Astrocyte (in vitro differentiated cells and primary cell): ENCODE measurements at places on chromosomes 11 and 22.

GRCh38 chr22:19761725-19762567 lies 1.4 kb downstream of the TBX1 start:
- H3K27ac ChIP-seq = no peak overlapping the region
- H3K4me3 ChIP-seq = no peak overlapping the region
- DNase-seq = no peak
- H3K4me1 ChIP-seq = peaks cover 6% of the 10 kb centered on the region
- H3K36me3 ChIP-seq = no peaks in the 10 kb centered on the region
- peaks cover 78% of the 10 kb centered on the region for H3K27me3 ChIP-seq

GRCh38 chr11:28767574-28767973 lies 659.4 kb downstream of the METTL15 start:
- H3K36me3 ChIP-seq = no peaks in the 10 kb centered on the region
- no peaks in the 10 kb centered on the region for H3K27me3 ChIP-seq
- H3K4me3 ChIP-seq = no peak overlapping the region

DNA sequence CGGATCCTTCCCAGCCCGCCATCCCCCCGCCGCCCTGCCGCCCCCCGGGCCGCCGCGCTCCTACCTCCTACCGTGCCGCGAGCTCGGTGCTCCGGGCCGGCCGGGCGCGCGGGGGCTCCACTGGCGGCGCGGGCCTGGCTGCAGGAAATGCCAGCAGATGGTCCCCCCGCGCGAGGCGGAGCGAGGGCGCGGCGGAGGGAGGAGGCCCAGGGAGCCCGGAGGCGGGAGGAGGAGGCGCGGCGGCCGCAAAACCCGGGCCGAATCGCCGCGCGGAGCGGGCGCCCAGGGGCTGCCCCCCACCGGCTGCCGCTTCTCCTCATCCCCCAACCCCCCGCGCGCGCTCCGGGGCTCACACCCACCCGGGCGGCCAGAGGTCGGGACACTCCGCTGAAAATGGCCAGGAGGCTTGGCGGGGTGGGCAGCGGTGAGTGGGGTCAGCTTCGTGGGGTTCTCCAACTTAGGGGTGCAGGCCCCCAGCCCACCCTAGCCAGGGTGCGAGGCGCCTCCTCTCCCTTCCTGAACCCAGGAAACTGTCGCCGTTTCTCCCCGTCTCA lies at the start of gene OSBPL5:
Gene OSBPL5, minus strand, starts transcription at position 159 of the 554 bp plus-strand sequence. CDS start 36,162 bp downstream, outside the sequence.
- H3K36me3 ChIP-seq = no peaks in the 10 kb centered on the region
- H3K27ac ChIP-seq = peak within 1 kb of the TSS; percentile 6
- peak within 1 kb of the TSS; percentile 83 for H3K4me3 ChIP-seq
- peaks cover 37% of the 10 kb centered on the region for H3K4me1 ChIP-seq
- DNase-seq = peak; percentile 49

GRCh38 chr11:110340436-110340835 lies 44.0 kb upstream of the RDX start:
- peaks cover 3% of the 10 kb centered on the region for H3K4me1 ChIP-seq
- H3K27me3 ChIP-seq = no peaks in the 10 kb centered on the region
- H3K36me3 ChIP-seq = no peaks in the 10 kb centered on the region
- no peak overlapping the region for H3K27ac ChIP-seq

DNA sequence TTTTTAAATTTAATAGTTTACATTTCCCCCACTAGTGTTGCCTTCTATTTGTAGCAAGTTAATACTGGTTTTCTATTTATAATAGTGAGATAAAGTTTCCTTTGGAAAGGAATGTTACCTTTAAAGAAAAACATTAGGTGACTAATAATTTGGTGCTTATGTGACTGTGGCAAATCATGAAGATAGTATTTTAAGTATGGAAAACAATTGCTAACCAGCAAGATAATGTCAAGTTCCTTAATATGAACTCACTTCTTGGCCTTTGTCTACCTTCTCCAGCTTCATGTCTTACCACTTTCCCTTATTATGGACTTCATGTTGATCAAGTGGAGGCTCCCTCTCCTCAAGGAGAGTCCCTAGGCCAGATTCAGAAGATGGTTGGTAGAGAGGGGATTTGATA lies 27.2 kb downstream of the ARHGEF12 start:
- no peaks in the 10 kb centered on the region for H3K27me3 ChIP-seq
- DNase-seq = peak; percentile 41
- no peak overlapping the region for H3K4me3 ChIP-seq
